ENCODE measurements at places on chromosomes 6 and 20.

GRCh38 chr6:25302677-25303128 is 23.5 kb downstream of the CARMIL1 start:
- no peak for DNase-seq
- H3K27ac ChIP-seq, result peak overlapping the region; percentile 54
- H3K27me3 ChIP-seq, result no peaks in the 10 kb centered on the region
- H3K4me3 ChIP-seq, result no peak overlapping the region
- no peaks in the 10 kb centered on the region for H3K36me3 ChIP-seq
- H3K4me1 ChIP-seq, result peaks cover 23% of the 10 kb centered on the region

DNA sequence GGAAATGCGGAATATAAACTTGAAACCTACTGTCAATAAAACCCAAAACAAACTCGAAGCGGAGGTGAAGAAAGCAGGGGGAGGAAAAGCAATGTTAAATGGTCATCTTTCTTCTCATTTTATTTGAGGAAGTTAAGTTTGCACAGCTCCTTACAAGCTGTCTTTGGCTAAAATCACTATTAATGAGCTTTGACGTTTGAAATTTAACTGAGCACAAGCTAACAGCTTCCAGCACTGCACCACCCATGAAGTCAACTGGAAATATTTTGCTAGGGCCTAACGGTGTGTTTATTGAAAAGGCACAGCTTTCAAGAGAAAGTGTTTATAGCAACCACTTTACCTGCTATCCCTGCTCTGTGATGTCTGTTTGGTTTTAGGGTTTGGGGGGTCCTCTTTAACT is 103.8 kb downstream of the PKHD1 start:
- no peak overlapping the region for H3K4me3 ChIP-seq
- H3K36me3 ChIP-seq, result no peaks in the 10 kb centered on the region

DNA sequence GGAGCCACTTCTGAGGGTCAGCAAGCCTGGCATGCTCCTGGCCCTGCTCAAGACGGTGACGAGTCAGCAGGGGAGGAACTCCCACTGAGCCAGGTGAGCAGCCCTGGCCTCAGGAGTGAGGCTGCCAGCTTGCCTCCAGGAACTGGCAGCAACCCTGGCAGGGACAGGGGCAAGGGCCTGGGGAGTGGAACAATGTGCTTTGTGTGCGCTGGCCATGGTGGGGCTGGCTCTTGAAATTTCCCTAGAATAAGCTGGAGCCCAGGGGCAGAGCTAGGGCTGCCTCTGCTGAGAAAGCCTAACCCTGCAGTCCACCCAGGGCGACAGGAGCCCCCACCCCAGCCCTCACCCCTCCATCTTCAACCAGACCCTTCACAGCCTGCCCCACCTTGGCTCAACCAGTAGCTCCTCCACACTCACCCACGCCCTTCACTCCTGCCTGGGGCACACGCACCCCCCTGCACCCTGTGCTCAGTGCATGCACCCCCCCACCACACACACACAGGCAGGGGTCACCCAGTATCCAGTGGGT is 88.0 kb downstream of the MRPL14 start:
- no peak for DNase-seq
- H3K27me3 ChIP-seq, result no peaks in the 10 kb centered on the region
- H3K27ac ChIP-seq, result no peak overlapping the region
- no peak overlapping the region for H3K4me3 ChIP-seq
- peaks cover 8% of the 10 kb centered on the region for H3K4me1 ChIP-seq
- H3K36me3 ChIP-seq, result no peaks in the 10 kb centered on the region

DNA sequence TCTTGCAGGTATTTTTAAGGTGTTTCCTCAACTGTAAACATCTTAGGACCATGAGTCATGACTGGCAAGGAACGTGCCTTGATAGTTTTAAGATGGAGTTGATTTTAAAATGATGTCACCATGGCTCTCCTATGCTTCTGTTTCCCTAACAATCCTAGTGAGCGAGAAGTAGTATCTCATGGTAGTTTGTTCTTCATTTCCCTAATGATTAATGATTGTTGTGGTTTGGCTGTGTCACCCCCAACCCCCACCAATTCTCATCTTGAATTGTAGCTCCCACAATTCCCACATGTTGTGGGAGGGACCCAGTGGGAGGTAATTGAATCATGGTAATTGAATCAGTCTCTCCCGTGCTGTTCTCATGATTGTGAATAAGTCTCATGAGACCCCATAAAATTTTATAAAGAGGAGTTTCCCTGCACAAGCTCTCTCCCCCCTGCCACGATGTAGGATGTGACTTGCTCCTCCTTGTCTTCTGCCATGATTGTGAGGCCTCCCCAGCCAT is 16.8 kb upstream of the BNIP5 start:
- H3K4me3 ChIP-seq, result no peak overlapping the region
- peak; percentile 29 for DNase-seq
- no peaks in the 10 kb centered on the region for H3K27me3 ChIP-seq
- H3K4me1 ChIP-seq, result peaks cover 30% of the 10 kb centered on the region
- H3K27ac ChIP-seq, result no peak overlapping the region

DNA sequence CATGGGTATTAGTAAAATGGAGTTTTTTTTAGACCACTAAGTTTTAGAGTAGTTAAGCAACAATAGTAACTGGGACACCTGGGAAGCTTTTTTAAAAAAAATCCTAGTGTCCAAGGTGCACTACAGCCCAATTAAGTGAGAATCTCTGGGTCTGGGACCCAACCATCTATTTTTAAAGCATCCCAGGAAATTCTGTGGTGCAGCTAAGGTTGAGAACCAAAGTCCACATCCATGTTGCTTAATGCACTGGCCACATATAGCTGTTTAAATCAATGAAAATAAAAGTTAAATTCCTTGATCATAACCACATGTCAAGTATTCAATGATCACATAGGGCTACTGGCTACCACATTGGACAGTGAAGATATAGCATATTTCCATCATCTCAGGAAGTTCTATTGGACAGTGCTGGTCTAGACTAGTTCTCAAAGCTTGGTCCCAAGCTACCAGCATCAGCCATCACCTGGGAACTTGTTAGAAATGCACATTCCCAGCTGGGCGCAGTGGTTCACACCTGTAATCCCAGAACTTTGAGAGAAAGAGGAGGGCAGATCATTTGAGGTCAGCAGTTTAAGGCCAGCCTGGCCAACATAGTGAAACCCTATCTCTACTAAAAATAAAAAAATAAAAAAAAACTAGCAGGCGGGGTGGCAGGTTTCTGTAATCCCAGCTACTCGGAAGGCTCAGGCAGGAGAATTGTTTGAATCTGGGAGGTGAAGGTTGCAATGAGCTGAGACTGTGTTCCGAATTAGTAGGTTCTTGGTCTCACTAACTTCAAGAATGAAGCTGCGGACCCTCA is 12.7 kb downstream of the KIF13A start:
- H3K27me3 ChIP-seq, result no peaks in the 10 kb centered on the region
- no peak overlapping the region for H3K27ac ChIP-seq
- peaks cover 42% of the 10 kb centered on the region for H3K4me1 ChIP-seq
- H3K36me3 ChIP-seq, result no peaks in the 10 kb centered on the region
- DNase-seq, result no peak

DNA sequence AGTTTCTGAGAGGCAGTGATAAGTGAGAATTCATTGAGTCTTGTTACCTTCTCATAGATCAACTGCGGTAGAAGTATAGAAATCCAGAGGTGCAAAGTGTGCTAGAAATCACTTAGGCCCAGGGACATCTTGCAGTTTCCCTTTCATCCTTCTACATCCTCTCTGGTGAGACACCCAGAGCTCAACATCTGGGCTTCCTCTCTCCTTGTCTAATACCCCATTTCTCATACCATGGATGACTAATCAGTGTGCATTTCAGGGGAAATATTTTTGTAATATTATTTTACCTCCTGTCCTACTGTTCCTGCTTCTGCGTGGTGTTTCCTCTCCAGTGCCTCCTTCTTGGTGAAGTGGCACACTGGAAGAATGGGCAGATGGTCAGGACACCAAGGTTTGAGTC is 322.4 kb downstream of the TFAP2B start:
- H3K36me3 ChIP-seq, result no peaks in the 10 kb centered on the region
- H3K27me3 ChIP-seq, result no peaks in the 10 kb centered on the region
- no peak overlapping the region for H3K27ac ChIP-seq
- no peaks in the 10 kb centered on the region for H3K4me1 ChIP-seq
- DNase-seq, result no peak

DNA sequence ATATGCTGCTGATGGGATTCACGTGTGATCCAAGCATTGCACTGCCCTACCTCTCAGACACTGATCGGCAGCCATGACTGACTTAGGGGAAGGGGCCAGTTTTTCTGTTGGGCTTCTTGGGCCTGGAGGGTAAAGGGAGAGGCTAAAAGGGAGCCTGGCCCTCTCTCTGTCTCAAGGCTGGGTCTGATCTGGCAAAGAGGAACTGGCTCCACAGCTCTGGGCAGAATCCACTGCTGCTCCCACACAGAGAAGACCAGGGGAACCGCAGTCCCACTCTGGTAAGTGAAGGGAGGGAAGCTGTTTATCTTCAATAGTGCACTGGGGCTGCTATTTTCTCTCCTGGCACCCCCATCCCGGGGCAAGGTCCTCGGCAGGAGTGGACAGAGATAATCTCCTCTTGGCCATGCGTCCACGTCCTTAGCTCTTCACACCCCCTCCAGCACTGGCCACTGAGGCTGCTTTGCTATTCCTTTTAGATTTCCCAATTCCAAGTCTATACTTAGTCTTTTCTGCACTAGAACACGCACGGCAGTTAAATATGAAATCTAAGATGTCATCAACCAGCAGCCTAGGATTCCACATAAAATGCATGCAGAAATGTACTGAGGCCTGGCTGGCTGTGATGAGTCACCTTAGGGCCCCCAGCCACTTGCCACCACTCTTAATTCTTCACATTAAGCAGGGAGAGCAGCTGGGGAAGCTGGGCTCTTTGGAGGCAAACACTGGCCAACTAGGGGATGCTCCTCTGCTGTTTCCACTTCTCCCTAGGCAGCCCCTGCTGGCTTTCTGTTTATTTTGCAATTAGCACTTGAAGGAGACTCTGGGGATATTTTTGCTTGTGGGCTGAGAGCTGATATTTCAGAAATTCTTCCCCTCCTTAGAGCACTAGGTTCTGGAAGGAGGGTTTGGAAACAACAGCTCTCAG is 87.8 kb upstream of the ARMC2 start:
- DNase-seq, result no peak
- no peaks in the 10 kb centered on the region for H3K27me3 ChIP-seq
- no peak overlapping the region for H3K4me3 ChIP-seq
- no peaks in the 10 kb centered on the region for H3K36me3 ChIP-seq
- peaks cover 18% of the 10 kb centered on the region for H3K4me1 ChIP-seq

DNA sequence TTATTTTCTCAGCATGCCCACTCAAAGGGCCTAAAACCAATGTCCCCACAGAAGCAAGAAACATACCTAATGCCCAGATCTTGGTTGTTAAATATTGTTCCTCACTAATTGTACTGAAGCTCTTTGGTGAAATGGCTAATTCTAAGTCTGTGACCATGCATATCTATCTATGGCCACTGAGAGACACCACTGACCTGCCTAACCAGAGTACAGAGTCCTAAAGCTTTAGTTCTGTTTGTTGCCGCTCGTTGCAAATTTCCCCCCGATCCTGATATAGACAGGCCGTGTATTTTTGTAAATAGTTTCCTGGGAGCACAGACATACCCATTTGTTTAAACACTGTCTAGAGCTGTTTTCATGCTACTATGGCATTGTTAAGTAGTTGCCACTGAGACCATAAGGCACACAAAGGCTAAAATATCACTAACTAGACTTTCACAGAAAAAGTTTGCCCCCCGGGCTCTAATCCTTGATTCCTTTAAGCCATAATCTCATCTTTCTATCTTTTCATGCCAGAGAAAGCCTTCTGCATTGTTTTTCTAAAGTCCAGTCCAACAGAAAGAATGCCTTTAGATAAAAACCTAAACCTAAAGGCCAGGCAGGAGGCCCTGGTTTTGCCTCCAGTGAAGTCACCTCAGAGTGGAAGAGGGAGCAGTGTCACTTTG is 48.7 kb downstream of the DNAAF9 start:
- H3K27ac ChIP-seq, result no peak overlapping the region
- no peaks in the 10 kb centered on the region for H3K27me3 ChIP-seq
- H3K4me3 ChIP-seq, result no peak overlapping the region
- peaks cover 52% of the 10 kb centered on the region for H3K36me3 ChIP-seq
- peak; percentile 32 for DNase-seq

DNA sequence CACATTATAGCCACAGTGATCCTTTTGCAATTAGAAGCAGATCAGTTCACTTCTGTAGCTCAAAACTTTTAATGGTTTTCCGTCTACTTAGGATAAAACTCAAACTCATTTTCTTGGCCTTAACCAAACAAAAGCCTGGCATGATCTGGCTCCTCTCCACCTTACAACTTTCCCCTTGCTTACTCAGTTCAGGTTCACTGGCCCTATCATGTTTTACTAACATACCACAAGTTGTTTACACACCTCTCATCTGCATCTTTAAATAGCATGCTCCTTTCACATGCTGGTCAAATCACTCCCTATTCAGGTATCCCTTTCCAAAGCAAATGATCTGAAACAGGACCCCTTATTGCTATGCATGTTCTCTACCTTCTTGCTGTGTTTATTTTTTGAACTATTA is 191.4 kb upstream of the FAM83B start:
- H3K36me3 ChIP-seq, result no peaks in the 10 kb centered on the region
- no peak for DNase-seq
- no peak overlapping the region for H3K4me3 ChIP-seq
- H3K4me1 ChIP-seq, result no peaks in the 10 kb centered on the region
- no peaks in the 10 kb centered on the region for H3K27me3 ChIP-seq

GRCh38 chr20:12012241-12013222 is 94.8 kb downstream of the BTBD3 start:
- H3K4me1 ChIP-seq, result no peaks in the 10 kb centered on the region
- no peak overlapping the region for H3K27ac ChIP-seq
- H3K4me3 ChIP-seq, result no peak overlapping the region
- peak; percentile 28 for DNase-seq
- no peaks in the 10 kb centered on the region for H3K36me3 ChIP-seq
- no peaks in the 10 kb centered on the region for H3K27me3 ChIP-seq

GRCh38 chr6:152240436-152240835 is 396.7 kb downstream of the SYNE1 start:
- no peak overlapping the region for H3K4me3 ChIP-seq
- no peak for DNase-seq
- H3K36me3 ChIP-seq, result peaks cover 33% of the 10 kb centered on the region
- H3K27ac ChIP-seq, result no peak overlapping the region
- H3K27me3 ChIP-seq, result no peaks in the 10 kb centered on the region

GRCh38 chr6:45470131-45470738 is 92.5 kb upstream of the SUPT3H start:
- H3K36me3 ChIP-seq, result no peaks in the 10 kb centered on the region
- no peak overlapping the region for H3K4me3 ChIP-seq
- no peak for DNase-seq
- H3K27ac ChIP-seq, result no peak overlapping the region
- H3K27me3 ChIP-seq, result no peaks in the 10 kb centered on the region

DNA sequence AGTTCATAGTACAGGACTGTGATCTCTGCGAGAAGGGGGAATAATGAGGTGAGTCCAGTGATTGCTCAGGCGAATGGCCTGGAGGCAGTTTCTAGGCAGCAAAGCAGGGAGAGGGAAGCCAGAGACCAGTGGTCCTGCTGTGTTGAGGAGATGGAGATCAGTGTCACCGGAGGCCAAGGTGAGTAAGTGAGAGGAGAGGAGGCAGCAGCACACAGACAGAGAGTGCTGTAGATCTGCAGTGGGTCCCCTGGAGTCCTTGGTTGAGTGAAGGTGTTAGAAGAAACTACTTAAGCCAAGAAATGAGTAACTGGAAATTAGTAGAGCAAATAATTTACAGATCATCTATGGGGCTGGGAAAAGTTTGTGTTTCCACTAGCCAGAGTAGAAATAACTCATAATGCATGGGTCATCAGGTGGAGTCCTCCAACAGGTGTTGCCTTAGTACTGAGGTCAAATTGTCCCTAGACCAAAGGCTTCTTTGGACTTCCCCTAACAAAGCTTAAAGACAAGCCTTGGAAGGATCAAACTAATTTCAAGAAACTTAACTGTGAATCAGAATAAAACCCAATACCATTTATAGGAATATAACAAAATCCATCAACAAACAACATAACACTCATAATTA is 13.6 kb downstream of the HEBP2 start:
- no peaks in the 10 kb centered on the region for H3K27me3 ChIP-seq
- H3K4me1 ChIP-seq, result peaks cover 4% of the 10 kb centered on the region
- no peak overlapping the region for H3K4me3 ChIP-seq
